K562 (cell line): ENCODE measurements at places on chromosomes 16 and 17. TPM values are rescaled to one million over a fixed set of nuclear protein-coding genes. Genes with fewer than 3 reads are reported as not detected.

Gene KDM6B
- total RNA-seq, result 19.0 and 22.9 TPM in 2 replicates

Gene OVCA2
- 15.6 and 21.1 TPM in 2 replicates for total RNA-seq

Gene CACNA1G
- total RNA-seq, result not detected in 2 replicates

Gene IRF8
- 0.65 and 0.98 TPM in 2 replicates for total RNA-seq

Gene ZDHHC1
- 0.16 TPM in 1 of 2 replicates, not detected in the other for total RNA-seq

Gene KRTAP17-1
- not detected in 2 replicates for total RNA-seq

Gene KCNJ18
- not detected in 2 replicates for total RNA-seq

Gene CPNE7
- total RNA-seq, result 58.8 and 73.4 TPM in 2 replicates

Gene NPIPB8
- total RNA-seq, result not detected in 2 replicates

Gene OR4D1
- not detected in 2 replicates for total RNA-seq

Gene BCL6B
- 4.5 and 5.6 TPM in 2 replicates for total RNA-seq

Gene PRAC2
- total RNA-seq, result not detected in 2 replicates

Gene NPIPB2
- 2.9 and 4.1 TPM in 2 replicates for total RNA-seq

Gene ATP2A3
- total RNA-seq, result 79.7 and 103 TPM in 2 replicates

Gene OR2C1
- not detected in 2 replicates for total RNA-seq

Gene LITAFD
- total RNA-seq, result not detected in 2 replicates

Gene CA7
- total RNA-seq, result not detected in 2 replicates

Gene TMEM106A
- 0.24 and 0.40 TPM in 2 replicates for total RNA-seq

Gene CFAP119
- 18.4 and 20.0 TPM in 2 replicates for total RNA-seq

Gene NACA2
- not detected in 2 replicates for total RNA-seq

Gene PIGQ
- total RNA-seq, result 43.7 and 49.6 TPM in 2 replicates

Gene C17orf67
- total RNA-seq, result 1.6 and 1.7 TPM in 2 replicates

Gene TEX14
- 0.09 and 0.18 TPM in 2 replicates for total RNA-seq

Gene PSMC5
- 140 and 161 TPM in 2 replicates for total RNA-seq
